ENCODE measurements at places on chromosomes 4 and X.

DNA sequence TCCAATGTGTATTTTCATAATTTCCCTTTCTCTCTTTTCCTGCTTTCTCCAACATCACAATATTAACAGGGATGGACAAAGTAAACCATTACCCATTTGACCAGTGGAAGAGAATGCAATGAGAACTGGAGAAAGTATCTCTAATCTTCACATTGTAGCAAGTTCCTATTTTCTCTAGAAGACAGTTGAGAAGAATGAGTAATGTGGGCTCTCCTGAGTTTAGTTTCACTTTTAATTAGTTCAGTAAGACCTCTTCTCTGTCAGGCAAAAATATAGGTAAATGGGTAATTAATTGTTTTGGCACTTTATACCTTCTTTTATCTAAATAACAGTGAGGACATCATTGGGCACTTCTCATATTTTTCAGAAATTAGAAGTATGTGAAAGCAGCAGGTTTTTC, 602.0 kb downstream of the GLUD2 start:
- DNase-seq, result no peak

GRCh38 chr4:145299380-145300076, 119.1 kb upstream of the OTUD4 start:
- DNase-seq, result peak; percentile 79

DNA sequence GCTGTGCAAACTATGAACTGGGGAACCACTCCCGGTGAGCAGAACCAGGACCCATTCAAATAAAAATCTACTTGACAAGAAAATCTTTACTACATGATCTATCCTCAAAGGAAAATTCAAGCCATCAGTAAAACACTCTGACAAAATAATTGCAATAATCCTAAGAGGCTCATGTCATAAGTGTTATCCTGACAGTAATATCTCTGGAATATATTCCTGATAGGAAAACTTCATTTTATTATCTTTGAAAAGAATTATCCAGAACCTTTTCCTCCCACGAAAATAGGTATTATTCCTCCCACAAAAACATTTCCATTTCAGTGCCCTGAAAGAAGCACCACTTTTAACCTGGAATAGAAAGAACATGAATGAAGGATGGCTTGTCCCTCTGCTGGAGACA, 357.7 kb upstream of the PCDH7 start:
- no peak for DNase-seq

DNA sequence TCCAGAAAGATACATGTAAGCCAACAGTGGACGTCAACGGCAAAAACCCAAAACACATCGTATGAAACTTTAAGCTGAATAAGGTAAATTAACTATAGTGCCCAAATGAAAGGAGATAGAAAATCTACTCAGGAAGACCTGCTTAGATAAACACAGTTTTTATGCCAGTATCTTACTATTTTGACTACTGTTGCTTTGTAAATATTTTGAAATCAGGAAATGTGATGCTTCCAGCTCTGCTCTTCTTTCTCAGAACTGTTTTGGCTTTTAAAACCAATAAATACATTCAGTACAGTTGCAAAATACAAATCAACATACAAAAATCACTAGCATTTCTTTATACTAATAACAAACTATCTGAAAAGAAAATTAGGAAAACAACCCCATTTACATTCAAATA, 83.8 kb downstream of the SMARCA5 start:
- DNase-seq, result no peak

DNA sequence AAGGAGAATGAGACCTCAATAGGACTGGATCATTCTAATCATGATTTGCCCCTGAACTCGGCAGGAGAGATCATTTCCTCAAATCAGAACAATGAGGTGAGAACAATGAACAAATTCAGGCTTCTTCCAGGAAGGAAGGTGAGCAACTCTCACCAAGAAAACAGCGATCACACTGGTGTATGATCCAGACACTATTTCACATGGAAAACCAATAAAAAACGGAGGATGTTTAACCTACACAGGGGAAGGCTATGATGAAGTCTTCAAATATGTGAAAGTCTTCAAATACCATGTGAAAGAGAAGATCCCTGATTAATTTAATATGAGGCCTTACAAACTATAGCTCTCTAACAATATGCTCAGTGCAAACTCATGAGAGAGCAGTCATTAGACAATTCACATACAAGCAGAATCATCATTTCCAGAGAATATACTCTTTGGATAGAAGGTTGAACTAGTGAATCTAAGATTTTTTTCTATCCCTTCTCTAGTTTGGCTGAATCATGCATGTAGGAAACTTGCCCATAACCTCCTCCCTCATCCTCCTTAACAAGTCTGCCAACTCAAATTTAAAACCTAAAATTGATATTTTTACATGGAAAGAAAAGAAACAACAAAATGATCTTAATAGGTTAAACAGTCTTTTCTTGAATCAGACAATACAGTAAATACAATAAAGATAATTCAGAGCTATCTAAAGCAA, 122.5 kb downstream of the ADAMTS3 start:
- no peak for DNase-seq

DNA sequence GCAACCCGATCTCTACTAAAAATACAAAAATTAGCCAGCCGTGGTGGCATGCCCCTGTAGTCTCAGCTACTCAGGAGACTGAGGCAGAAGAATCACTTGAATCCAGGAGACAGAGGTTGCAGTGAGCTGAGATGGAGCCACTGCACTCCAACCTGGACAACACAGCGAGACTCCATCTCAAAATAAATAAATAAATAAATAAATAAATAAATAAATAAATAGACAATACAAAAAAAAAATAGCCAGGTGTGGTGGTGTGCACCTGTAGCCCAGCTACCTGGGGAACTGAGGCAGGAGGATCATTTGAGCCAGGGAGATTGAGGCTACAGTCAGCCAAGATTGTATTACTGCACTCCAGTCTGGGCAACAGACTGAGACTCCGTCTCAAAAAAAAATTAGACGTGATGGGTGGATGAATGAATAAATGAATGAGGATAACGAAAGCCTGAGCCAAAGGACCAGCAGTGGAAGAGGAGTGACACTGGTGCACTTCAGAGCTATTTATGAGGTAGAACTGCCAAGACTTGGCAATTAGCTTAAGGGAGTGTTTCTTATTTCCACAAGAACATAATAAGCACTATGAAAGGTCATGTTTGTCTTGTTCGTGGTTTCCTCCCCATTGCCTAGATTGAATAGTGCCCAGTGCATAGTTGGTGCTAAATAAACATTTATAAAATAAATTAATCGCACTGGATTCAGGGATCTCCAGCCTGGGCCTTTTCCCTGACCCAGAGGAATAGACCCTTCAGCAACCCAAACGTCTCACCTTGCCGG, 232.2 kb downstream of the IDS start:
- DNase-seq, result no peak

DNA sequence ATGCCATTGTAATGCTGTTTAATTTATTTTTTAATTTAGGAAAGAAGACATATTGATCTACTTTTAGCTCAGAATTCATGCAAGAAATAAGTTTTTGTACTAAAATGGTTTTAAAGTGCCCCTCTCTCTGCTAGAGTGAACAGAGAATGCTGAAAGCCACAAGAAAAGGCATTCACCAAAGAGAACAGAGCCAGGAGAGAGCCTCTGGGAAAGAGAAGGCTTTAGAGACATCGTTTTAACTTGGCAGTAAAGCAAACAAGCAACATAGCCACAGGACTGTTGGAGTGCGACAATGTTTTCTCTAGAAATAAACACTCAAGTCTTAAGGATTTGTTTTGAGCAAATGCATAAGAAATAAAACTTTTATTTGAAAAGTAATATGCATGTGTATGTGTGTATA, 484.1 kb upstream of the CPEB2 start:
- DNase-seq, result no peak

GRCh38 chr4:147345662-147346061, 135.2 kb upstream of the EDNRA start:
- no peak for DNase-seq

DNA sequence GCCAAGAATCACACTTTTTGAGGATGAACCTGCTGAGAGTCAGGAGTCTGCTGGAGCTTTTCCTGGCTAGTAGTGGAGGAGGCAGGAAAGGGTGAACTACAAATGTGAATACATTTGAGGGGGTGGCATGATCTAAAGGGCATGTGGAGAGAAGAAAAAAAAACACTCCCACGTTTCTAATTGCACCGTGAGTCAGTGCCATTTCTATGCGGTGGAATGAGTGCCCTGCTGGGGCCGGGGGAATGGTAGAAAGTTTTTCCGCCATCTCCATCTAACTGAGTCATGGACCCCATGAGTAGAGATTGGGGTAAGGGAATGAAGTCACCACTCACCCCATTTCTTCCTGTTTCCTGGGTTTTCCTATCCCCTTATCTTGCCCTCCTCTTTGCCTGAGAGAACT, 19.8 kb downstream of the BEX3 start:
- no peak for DNase-seq

GRCh38 chr4:91171217-91171616, 1044.0 kb downstream of the CCSER1 start:
- no peak for DNase-seq

All from NAMALWA (cell line).